ENCODE measurements at places on chromosomes 4 and X. TPM values are rescaled to one million over a fixed set of nuclear protein-coding genes. Genes with fewer than 3 reads are reported as not detected.

- DNase-seq: no peak
Measured at GRCh38 chr4:128029907-128030306, 31.2 kb upstream of the LARP1B start.

PLAC8 gene
- polyA plus RNA-seq: 4.1 TPM

DNA sequence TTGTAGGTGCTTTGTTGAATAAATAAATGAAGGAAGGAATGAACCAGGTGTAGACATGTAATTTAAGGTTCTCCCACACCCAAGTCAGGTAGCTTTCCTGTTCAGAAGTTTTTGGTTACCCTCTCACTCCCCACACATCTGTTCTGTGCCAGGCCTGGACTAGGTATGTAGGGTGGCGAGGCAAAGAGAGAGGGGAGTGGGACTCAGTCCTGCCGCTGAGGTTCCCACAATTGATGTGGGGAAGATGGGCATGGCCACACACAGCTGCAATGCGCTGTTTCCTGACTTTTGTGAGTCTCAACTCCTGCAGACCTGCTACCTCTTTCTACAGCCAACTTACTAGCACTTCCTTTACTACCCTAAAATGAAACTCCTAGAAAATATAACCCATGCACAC is 88.9 kb downstream of the RTL5 start:
- no peak for DNase-seq

TMPRSS11A gene
- polyA plus RNA-seq: not detected

DNA sequence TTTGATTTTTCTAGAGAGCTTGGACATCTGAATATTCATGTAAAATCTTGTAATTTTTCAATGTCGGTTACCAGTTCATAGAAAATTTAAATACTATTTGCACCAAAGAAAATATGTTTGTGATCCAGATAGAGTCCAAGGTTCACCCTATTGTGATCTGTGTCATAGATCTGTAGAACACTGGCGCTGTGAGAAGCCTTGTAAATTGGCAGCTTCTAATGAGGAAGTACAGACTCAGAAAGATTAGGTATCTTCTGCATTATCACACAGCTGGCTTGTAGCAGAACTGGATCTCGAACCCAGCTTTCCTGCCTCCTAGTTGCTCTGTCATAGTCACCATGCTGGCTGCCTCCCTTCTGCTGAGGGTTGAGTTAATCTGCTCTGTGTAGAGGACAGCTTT is 106.5 kb upstream of the PAK3 start:
- no peak for DNase-seq

P2RY8 gene
- polyA plus RNA-seq: not detected

DNA sequence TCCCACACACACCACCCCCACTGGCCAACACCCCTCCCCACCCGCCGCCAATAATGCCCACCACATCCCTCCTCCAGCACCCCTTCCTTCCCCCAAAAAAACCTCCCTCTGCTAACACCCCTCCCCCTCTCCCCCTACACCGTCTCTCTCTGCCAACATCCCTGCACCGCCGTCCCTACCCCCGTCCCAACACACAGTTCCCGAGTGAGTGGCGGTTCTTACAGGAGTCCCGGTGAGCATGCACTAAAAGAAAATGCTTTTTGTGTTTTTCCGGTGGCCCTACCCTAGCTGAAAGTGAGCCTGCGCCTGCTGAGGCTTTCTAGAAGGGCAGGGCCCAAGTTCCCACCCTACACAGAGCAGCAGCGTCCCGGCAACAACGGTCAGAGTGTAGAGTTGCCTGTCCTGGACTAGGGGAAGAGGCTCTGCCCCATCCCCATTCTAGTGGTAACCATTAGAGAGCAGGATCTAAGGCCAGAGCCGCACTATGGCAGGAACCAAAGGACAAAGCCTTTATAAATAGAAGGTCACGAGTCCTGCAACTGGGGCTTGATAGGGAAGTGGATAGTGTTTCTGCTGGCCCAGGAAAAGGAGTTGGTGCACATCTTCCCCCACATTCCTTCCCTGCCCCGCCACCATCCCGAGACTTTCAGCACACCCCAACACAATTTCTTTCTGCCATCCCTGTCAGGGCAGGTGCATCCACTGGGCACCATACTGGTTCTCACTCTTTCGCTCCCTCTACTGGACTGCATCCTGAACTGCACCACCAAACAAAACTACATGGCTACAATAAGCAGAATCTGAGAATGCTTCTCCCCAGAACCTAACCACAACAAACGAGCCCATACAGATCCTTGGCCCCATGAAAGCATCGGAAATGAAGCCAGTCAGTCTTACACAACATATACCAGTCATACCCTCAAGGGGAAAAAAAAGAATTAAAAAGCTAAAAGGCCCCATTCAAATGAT is 78.1 kb upstream of the PAGE3 start:
- DNase-seq: peak; percentile 41

GRCh38 chrX:7638078-7638710 is 204.8 kb upstream of the VCX start:
- no peak for DNase-seq

TREX2 gene
- polyA plus RNA-seq: 0.99 TPM

DNA sequence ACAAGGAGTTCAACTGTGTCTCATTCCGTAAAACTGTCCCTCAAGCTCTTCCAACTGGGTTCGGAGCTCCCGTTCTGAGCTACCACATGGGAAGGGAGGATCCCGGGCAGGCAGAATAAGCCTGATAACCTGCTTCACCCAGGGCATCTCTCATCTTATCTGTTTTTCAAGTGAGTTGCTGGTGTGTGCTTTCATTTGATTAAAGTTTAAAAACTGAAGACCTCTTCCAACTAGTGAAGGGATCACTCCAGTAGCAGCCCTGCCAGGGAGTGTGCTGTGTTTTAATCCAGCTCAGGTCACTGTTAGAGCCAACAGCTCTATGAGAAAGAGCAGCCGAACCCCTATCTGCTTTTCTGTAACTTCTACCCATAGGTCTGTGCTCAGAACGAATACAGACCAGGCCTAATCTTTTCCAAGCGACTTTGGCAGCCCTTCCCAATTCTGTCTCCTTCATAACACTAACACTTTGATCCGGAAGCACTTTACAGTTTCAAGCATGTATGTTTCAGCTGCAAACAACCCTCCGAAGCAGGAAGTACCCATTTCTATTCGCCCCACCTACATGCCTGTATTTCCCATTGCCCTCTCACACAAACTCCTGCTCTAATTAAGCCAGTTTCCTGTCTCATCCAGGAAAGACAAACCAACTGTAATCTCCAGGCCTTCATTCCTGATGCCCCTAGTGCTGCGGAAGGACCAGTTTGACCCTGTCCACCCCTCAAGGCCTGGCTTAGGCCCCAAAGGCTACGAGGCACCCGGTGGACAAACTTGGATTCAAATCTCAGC is 60.9 kb downstream of the IRF2 start:
- DNase-seq: no peak

GRCh38 chr4:168933423-168933822 is 76.6 kb downstream of the CBR4 start:
- no peak for DNase-seq

DNA sequence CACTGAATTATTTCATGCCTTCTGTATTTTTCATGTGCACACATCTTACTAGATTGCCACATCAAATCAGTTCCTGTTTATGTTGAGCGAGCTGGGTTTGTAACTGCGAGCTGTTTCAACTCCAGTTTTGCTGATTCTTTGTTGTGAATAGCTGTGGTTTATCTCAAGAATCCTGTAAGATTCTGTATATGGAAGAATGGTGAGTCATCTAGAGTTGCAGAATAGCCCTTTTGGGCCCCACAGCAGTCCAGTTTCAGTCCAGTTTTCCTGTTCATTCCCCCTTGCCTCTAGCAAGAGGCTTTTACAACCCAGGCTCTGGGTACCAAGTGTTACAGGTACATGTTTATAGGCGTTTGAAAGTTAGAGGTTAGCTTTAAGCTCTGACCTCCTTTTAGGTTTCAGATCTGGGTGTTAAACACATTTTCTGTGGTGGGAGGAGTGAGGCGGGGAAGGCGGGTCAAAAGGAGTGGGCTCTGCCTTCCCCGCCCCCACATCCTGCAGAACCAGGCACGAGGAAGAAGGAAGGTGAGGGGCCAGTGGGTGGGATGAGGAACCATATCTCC is 32.7 kb downstream of the TBC1D14 start:
- DNase-seq: peak; percentile 79

DNA sequence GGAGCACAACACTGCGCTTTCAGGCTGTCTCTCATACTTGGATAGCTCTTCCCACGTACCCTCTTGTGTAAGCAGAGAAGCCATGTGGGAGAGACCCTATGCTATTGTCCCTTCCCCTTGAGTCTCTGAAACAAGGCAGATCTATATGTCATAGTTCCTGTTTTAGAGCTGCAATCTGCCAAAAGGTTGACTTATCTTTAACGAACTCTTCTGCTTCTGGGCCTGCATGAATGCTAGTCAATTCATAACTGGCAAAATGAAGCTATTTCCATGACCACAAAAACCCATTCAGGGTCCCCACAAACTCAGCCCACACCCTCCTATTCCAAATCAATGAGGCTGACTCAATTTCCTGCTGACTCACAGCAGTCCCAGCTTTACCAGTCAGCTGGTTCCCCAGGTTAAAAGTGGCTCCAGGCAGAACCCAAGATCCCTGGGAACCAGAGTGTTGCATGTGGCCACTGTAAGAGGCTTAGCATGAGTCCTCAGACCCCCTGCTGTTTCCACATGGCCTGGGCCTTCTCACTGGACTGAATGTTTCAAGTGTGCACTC is 25.3 kb upstream of the SOD3 start:
- peak; percentile 18 for DNase-seq

GRCh38 chr4:86344127-86344526 is 15.7 kb downstream of the MAPK10 start:
- no peak for DNase-seq

SCD5 gene
- 35.2 TPM for polyA plus RNA-seq

DNA sequence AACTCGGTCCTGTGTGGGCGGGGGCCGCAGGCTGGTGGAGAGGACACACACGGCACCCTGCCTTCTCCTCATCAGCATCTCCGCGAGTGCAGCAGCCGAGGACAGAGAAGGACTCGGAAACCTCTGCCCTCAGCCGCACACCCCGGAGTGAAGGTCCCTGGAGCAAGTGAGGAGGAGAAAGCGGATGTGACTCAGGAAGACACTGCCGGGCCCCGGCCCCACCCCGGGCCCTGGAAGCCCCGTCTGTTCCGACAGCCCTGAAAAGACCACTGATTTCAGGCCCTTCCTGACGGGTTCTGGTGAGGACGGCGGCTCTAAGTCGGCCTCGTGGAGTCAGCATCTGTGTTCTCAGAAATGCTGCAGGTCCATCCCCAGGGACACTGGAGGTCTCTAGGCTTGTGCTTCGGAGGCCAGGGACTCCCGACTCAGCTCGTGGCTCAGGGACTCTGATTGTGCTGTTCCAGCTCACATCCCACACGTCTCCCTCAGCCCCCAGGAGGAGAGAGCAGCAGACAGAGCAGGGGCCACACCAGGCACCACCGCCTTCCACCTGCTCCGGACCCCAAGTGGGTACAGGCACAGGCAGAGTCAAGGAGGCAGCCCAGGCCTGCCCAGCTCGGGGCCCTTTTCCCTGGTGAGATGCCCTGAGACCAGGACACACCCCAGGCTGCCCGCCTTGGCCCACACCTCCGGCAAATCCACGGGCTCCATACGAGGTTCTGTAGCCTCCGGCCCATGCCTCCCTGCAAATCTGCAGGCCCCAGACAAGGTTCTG is 134.5 kb upstream of the NKX1-1 start:
- no peak for DNase-seq

SPANXA1 gene
- not detected for polyA plus RNA-seq

All from endothelial cell of umbilical vein (primary cell).